ENCODE measurements at places on chromosomes 7 and 10.

DNA sequence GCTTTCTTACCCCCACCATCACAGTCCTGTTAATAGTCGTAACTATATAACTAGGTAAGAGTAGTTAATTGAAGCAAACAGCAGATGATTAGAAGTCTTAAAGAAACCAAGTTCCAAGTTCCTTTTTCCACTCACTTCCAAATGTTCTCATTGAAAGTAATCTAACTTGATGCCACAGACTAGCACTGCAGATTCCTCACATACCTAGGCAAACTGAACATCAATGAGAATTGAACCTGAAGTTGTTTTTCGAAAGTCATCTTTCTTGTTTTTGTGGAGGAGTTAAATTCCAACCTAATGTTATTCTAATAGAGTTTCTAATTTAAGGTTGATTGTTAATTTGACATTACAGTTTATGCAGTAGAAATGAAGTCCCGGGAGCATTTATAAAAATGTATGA lies 5.5 kb downstream of the PRKG1 start:
- no peak for DNase-seq

GRCh38 chr10:3661271-3661670 lies 123.7 kb downstream of the KLF6 start:
- DNase-seq, result no peak

- DNase-seq, result no peak
These were observed 512.9 kb downstream of the SUGCT start for GRCh38 chr7:40647719-40648118.

DNA sequence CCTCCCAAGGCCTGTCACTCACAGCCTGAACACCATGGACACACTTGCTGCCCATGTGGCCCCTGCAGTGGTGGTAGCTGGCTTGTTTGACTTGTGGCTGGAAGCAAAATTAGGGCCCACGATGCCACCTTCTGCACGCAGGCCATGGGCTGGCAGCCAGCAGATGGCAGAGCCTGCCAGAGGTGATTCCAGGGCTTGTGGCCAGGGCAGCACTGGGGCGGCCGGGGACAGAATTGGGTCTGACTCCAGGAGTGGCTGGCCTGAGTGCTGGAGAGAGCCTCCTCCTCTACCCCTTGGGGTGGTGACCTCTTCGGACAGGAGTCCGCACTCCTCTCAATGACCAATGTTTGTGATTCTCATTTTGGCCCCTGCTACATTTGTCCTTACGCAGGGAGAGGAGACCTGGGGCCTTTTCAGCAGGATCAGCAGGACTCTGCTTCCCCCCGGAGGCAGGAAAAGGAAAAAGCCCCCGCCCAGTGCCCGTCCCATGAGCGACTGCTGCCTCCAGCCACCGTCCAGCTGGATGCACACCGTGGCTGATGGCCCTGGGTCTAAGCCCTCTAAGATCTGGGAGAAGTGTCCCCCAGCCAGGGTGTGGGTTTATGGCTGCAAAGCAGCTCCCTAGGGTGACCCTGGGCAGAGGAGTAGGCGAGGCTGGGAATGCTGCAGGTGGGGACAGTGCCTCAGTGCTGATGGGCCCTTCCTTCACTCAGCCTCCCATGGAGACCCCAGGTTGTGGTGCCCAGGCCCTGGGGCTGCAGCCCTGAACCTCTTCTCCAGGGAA lies 26.5 kb downstream of the DNAJB12 start:
- DNase-seq, result no peak

GRCh38 chr10:3655528-3655927 lies 129.5 kb downstream of the KLF6 start:
- DNase-seq, result no peak
